ENCODE measurements at places on chromosomes 1 and 21. TPM values are rescaled to one million over a fixed set of nuclear protein-coding genes. Genes with fewer than 3 reads are reported as not detected.

The DIRAS3 gene
- total RNA-seq: 1.2 TPM

The ECM1 gene
- total RNA-seq: 1.9 TPM

The HSD3B2 gene
- total RNA-seq: not detected

The CLCA2 gene
- total RNA-seq: not detected

The DYNLT4 gene
- 0.93 TPM for total RNA-seq

The F3 gene
- total RNA-seq: 9.6 TPM

The SELL gene
- 0.35 TPM for total RNA-seq

The AGBL4 gene
- total RNA-seq: not detected

The RPTN gene
- 0.02 TPM for total RNA-seq

The FCRL4 gene
- total RNA-seq: not detected

The PTGFRN gene
- 14.0 TPM for total RNA-seq

The ATG4C gene
- total RNA-seq: 3.9 TPM

The OR2T35 gene
- not detected for total RNA-seq

The SORT1 gene
- total RNA-seq: 3.9 TPM

The SLC9C2 gene
- not detected for total RNA-seq

The BMP8B gene
- 5.2 TPM for total RNA-seq

The CHIA gene
- total RNA-seq: not detected

The UBR4 gene
- 108 TPM for total RNA-seq

The MCOLN2 gene
- total RNA-seq: 1.9 TPM

The TNNT2 gene
- total RNA-seq: 0.17 TPM

The HMCN1 gene
- total RNA-seq: 0.04 TPM

The OPTC gene
- total RNA-seq: not detected

The NR1I3 gene
- not detected for total RNA-seq

The S100B gene
- not detected for total RNA-seq

The KCNH1 gene
- 1.9 TPM for total RNA-seq

The NLRP3 gene
- 0.02 TPM for total RNA-seq

The ADAR gene
- 71.6 TPM for total RNA-seq

The CSF3R gene
- not detected for total RNA-seq

The OR2AK2 gene
- total RNA-seq: not detected

The OR14A2 gene
- total RNA-seq: not detected

The PYHIN1 gene
- total RNA-seq: not detected

The A3GALT2 gene
- total RNA-seq: not detected

The CFHR4 gene
- total RNA-seq: not detected

The FBLIM1 gene
- total RNA-seq: 31.4 TPM

The DYNLT5 gene
- not detected for total RNA-seq

The NTRK1 gene
- total RNA-seq: 0.15 TPM

The THEM5 gene
- total RNA-seq: 0.06 TPM

The MROH9 gene
- total RNA-seq: not detected

The GPR157 gene
- total RNA-seq: 5.2 TPM

The RHCE gene
- total RNA-seq: not detected

The PRAMEF14 gene
- not detected for total RNA-seq

The KCNQ4 gene
- total RNA-seq: 0.38 TPM

The YRDC gene
- total RNA-seq: 16.2 TPM

The APCS gene
- not detected for total RNA-seq

The COL8A2 gene
- 0.10 TPM for total RNA-seq

The VANGL2 gene
- total RNA-seq: 0.71 TPM

The SLC30A10 gene
- 0.03 TPM for total RNA-seq

The CACNA1S gene
- total RNA-seq: not detected

The WDR64 gene
- total RNA-seq: not detected
